Occipital lobe (tissue), 3 donors: ENCODE measurements at places on chromosomes 7 and 10. TPM values are rescaled to one million over a fixed set of nuclear protein-coding genes. Genes with fewer than 3 reads are reported as not detected.

Gene CPA2
- not detected for total RNA-seq

Gene LIPF
- total RNA-seq = not detected

Gene ITIH5
- total RNA-seq = 14.3 TPM

Gene PAX2
- total RNA-seq = not detected

Gene SVIL
- 14.5 TPM for total RNA-seq

DNA sequence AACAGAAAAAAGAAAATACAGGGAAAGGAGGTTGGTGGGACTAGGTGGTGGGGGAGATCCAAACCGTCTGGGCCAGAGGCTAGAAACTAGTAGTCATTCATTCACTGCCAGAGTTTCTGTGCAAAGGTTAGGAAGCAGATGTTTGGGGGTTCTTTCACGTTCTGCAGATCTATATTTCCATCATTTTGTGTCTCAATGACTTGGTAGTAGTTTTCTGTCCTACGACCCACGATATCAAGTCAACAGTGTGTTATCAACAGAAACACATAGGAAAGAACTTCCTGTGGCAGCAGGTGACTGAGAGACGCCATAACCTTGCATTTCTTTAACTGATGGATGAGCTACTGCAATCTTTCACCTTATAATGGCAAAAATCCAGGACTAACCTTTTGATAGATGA is 1.8 kb downstream of the CEP55 start:
- no peak for DNase-seq

DNA sequence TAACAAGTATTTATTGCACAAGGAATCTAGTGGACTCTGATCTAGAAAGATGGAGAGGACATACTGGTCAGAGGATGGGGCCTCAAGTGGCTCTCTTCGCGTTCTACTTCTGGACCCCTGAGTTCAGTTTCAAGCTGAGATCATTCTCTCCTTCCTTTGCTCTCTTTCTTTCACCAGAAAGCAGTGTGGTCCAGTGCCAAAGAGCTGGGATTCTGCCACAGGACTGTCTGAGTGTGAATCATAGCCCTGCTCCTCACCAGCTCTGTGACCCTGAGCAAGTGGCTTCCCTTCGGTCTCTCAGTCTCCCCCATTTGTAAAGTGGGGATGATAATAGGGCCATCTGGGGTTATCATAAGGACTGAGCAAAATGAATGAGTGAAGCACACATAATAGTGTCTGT is 715.2 kb downstream of the SUGCT start:
- no peak for DNase-seq

GRCh38 chr7:69893906-69894305 is 295.6 kb downstream of the AUTS2 start:
- DNase-seq = no peak

- no peak for DNase-seq
Observed at GRCh38 chr7:1425292-1426136, 33.8 kb downstream of the MICALL2 start.

DNA sequence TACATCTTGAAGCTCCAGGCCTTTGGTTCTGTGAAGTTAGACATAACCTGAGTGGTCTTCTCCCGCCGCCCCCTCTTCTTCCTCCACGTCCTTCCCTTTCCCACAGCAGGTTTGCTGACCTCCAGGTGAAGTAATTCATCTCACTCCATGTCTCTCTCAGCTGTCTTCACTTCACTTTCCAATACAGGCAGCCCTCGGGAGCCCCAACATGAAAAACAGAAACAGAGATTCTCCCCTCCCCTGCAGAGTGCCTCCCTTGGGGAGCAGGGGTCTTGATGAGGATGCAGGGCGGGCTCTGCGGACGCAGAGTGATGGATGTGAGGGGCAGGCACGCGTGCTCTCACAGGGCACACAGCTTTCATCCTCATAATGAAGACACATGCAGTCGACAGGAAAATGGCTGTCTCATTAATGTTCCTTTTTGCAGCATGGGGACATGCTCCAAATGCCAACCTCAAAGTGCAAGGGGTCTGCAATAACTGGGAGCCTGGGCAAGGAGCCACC is 95.6 kb downstream of the GPAM start:
- DNase-seq = no peak

- no peak for DNase-seq
Observed at GRCh38 chr10:82815680-82816079, 940.7 kb downstream of the NRG3 start.
